ENCODE measurements at places on chromosomes 3 and 15.

DNA sequence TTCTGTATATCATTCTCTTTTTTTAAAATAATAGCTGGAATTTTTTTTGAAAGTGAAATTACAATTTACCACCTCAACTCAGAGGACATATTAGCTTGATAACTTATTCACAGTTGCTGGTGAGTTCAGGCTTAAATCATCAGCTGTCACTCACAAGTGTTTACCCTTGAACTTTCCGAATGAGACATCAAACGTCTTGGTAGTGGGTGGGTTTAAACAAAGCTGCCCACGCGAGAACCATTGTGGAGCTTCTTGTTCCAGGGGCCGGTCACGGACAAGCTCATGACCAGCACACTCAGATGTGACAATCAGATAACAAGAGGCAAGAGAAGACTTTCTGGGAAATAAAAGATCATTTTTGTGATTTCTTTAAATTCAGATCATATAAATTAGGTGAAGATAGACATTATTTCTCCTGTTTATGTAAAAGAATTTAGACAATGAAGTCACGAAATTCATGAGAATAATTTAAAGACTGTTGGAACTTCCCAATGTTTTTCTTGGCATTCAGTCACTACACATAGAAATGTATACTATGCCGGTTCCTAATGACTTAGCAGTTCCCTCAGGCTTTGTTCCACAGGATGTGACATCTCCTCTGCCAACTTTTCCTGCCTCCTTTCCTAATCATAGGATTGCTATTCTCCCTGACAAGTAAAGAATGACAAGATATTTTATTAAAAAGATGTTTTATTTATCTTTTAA is 29.3 kb downstream of the BTD start:
- no peak for DNase-seq

GRCh38 chr15:63605036-63605435 is 7.8 kb downstream of the FBXL22 start:
- no peak for DNase-seq

- no peak for DNase-seq
These were observed 3.6 kb downstream of the SIAH2 start for GRCh38 chr3:150759319-150759718.

DNA sequence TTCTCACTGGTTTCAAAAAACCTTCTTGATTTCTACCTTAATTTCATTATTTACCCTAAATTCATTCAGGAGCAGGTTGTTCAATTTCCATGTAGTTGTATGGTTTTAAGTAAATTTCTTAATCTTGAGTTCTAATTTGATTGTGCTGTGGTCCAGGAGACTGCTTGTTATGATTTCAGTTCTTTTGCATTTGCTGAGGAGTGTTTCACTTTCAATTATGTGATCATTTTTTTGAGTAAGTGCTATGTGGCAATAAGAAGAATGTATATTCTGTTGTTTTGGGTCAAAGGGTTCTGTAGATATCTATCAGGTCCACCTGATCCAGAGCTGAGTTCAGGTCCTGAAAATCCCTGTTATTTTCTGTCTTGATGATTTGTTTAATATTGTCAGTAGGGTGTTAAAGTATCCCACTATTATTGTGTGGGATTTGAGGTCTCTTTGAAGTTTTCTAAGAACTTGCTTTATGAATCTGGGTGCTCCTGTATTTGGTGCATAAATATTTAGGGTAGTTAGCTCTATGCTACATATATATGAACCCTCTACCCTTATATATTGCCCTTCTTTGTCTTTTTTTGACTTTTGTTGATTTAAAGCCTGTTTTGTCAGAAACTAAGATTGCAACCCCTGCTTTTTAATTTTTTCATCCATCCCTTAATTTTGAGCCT is 158.4 kb upstream of the TPRG1 start:
- DNase-seq: no peak

DNA sequence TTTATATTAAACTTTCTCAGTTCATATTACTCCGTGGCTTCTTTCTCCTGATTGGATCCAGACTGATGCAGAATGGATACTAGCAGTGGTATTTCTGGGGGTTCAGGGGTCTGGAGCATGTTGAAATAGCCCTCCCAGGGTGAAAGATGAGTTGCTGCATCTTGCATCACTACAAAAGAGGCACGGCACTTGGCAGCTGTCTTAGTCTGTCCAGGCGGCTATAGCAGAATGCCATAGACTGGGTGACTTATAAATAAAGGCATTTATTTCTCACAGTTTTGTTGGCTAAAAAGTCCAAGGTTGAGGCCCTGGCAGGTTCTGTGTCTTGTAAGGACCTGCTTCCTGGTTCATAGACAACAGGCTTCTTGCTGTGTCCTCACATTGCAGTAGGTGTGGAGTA is 660 bp upstream of the BCL2L10 start:
- DNase-seq: no peak

GRCh38 chr3:38773528-38773927 is 42.5 kb downstream of the SCN10A start:
- no peak for DNase-seq

- DNase-seq: peak; percentile 25
These were observed 263.3 kb downstream of the NEK10 start for GRCh38 chr3:27105904-27106303.

Measured in iPS DF 6.9 (cell line).